ENCODE measurements at places on chromosomes 4 and X. TPM values are rescaled to one million over a fixed set of nuclear protein-coding genes. Genes with fewer than 3 reads are reported as not detected.

DNA sequence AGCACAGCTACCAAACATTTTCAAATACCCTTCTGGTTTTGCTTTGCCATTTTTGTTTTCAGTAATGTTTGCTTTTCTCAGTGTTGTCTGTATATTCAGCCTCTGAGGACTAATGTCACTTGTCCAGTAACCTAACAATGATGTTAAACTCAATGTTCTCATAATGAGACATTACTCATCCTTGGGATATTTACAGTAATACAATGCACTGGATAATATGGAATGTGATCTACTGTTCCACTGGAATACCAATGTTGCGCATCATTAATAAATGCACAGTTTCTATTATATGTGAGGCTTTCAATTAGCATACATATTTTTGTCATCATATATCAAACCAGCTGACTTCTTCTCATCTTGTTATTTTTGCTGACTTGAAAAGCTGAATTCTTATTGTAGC, 259.1 kb downstream of the SH2D1A start:
- DNase-seq: no peak

DNA sequence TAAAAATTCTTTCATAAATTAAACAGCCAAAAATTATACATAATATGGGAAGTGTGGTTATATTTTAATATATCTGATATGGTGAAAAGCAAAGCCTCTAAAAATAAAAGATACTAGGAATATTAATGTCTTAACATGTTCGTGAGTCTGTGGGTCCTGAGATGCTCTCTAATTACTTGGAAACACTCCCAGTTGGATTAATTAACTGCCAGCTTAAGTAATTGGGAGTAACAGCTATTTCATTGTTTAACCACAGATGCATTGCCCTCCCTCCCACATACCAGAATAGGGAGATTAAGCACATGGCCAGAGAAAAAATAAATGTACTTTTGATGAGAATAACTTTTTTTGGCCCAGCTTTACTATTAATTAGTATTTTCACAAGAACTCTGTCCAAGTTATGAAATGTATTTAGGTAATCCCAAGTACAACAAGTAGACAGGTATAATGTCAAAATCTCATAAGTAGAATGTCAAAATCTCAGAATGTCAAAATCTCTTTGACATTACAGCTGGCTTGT, 79.7 kb downstream of the BTC start:
- no peak for DNase-seq

DNA sequence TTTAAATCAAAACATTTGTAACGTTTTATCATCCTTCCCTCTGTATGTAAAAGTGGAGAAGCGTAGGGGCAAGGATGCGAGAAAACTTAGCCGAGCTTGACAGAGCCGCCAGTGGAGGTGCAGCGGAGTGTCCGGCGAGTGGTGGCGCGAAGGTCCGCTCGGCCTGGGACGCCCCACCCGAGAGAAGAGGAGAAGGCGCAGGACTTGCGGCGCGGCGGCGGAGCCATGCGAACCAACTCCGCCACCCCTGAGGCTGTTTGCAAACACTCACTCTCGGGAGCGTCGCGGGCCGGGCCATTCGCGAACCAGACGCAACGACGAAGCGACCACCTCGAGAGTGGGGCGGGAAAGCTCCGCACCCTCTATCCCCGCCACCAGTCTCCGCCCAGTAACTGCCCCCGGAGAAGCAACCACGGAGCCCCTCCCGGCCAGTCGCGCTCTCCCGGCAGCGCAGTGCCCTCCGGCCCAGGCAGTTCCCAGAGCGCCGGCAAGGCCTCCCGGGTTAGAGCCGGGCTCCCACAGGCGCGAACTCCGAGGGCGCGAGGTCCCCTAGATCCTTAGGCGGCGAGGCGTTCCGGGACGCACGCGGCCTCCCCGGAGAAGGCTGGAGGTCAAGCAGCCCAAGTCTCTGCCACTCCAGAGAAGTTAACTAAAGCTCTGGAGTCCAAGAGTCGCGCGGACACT, 2.3 kb upstream of the MAB21L2 start:
- DNase-seq: no peak

DNA sequence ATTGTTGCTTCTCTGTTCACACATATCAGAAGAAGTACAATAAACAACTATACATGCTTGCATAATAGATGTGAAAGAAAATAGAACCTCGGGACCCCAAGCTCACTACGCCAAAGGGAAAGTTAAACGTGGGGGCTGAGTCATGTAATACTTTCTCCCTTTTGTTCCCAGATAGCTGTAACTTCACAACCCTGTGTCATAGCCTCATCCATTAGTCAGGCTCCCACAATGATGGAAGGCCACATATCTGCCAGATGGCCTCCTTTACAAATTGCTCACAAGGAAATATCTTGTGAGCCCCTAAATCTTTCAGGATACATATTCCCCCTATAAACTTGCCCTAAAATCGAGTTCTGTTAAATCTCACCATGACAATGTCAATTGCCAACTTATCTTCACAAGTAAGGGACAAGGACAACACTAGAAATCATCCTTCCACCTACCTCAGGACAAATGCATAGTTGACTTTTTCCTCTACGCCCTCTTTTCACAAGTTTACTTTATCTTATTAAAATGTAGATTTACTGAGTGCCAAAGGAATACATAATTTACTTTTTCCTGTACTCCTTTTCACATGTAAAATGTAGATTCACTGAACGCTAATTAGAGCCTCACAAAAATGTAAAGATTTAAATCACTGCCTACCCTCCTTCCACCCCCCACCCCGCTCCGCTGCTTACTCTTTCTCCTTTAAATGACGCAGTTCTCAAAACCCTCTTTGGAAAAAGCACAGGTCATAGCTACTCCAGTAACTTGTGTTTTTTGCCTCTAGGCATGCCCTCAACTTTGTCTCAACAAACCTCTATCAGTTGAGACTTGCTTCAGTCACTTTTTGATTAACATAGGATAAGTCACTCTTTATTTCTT, 477.1 kb downstream of the DTHD1 start:
- no peak for DNase-seq

DNA sequence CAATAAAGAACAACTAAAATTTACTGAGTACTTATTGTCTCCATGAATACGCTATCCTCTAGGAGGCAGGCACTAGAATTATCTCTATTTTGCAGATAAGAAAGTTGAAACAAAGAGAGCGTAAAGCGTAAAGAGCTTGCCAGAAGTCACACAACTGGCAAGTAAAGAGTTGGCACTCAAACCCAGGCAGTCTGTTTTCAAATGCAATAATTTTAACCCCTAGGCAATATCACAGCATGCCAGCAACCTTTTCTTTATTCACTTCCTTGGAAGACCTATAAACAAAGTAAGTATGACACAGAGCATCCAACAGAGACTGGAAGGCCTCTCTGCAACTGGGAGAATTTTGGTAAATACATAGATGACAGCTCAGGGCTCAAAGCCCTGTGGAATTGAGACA, 23.2 kb upstream of the AMELX start:
- DNase-seq: no peak

DNA sequence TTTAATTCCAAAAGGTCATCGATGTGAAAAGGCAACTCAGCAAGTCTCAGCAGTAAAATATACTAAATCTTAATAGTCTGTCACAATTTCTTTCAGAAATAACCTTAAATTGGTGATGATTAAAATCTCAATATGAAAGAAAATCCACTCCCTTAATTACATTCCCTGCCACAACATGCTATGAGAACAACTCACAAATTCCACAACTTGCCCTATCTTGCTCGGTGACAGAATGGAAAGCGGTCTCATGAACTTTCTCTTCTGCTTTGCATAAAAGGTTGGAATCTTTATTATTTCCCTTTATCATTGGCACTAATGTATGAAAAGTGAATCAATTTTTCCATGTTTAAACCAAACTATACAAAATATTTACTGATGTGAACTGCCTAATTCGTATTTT, 380.8 kb downstream of the TMA16 start:
- peak; percentile 69 for DNase-seq

- DNase-seq: no peak
Measured at GRCh38 chr4:186009976-186010375, 59.0 kb upstream of the TLR3 start.

GRCh38 chrX:109928596-109929335, 74.1 kb upstream of the TMEM164 start:
- DNase-seq: no peak

DNA sequence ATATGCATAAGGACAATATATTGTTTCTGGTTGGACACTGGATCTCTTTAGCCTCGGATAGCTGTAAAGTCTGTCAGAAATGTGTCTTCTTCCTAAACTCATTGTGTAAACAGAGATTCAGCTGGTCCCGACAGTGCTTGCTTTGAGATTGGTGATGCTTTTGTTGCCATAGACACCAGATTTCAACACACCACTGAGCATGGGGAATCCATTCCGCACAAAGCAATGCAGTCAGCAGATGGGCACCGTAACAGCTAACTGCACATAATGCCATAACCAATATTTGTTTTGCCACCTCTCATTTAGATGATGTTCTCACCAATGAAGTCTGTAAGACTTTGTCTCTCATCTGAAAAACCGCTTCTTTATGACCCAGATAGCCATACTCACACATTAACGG, 33.3 kb upstream of the FAM47C start:
- DNase-seq: no peak

- peak; percentile 20 for DNase-seq
Measured at GRCh38 chr4:119139311-119139710, 3.7 kb downstream of the MYOZ2 start.

DNA sequence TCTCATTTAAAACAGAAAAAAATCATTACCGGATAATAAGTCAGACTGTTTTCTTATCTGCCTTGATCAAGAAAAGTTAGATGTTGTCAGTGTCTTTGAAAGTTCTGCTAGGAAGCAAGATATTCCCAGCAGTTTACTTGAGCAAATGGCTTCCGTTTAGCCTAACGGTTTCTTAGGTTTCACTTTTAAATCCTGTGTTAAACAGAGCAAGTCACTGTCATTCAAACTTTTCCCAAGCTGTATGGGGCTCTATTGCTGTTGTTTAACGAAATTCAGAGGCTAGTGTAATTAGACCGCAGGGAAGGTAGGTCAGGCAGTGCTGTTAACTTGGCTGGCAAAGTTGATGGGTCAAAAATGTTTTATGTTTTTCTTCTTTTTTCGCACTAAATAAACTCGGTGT, 80.3 kb upstream of the NEIL3 start:
- DNase-seq: no peak

DNA sequence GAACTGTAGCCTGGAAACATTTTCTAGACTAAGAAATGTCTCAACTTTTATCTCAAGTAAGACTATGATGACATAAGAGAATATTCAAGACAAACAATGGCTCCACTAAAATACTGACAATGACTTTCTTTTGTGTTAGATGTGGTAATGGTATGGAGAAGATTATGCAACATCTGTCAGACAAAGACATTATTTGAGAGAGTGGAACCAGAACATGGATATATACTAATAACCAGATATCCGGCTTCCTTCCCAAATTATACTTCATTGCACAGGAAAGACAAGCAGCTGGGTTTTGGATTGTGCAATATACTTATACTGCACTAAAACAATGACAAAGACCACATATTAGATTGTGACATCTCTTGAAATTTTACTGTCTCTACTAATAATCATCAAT, 290.8 kb upstream of the GIMD1 start:
- DNase-seq: peak; percentile 69

GRCh38 chrX:7252013-7252610, 104.2 kb upstream of the PUDP start:
- peak; percentile 57 for DNase-seq

- no peak for DNase-seq
Measured at GRCh38 chr4:15060213-15060612, 57.9 kb downstream of the CPEB2 start.

- DNase-seq: peak; percentile 45
Measured at GRCh38 chr4:110510955-110511544, 35.1 kb downstream of the ENPEP start.

- peak; percentile 40 for DNase-seq
Measured at GRCh38 chr4:106329041-106329618, 12.8 kb downstream of the AIMP1 start.

DNA sequence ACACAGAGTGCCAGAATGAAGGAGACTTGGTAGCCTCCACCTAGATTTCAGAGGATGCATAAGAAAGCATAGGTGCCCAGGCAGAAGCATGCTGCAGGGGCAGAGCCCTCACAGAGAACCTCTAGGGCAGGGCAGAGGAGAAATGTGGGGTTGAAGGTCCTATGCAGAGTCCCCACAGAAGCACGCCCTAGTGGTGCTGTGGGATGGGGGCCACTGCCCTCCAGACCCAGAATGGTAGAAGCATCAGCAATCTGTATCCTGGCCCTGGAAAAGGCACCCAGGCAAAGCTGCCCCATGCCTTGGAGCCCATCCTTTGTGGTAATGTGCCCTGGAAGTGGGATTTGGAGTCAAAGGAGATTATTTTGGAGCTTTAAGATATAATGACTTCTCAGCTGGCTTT, 992.9 kb upstream of the PABPC4L start:
- no peak for DNase-seq

- DNase-seq: no peak
Measured at GRCh38 chr4:121811122-121811521, 10.0 kb downstream of the EXOSC9 start.

GRCh38 chr4:111798840-111799239, 346.4 kb upstream of the FAM241A start:
- DNase-seq: no peak

DNA sequence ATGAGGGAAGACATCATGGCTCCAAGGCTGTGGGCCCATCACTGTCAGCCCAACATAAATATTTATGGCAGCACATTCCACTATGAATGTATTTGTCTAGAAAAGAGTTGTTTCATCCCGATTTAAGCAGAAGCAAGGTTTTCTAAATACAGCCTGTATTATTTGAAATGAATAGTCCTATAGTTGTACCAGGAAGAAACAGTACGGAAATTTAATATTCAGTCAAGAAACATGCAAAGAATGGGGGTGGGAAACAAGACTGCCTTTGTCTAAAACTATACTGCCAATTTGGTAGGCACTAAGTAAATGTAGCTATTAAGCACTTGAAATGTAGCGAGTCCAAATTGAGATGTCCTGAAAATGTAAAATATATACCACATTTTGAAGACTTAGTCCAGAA, 69.1 kb downstream of the MOSPD2 start:
- no peak for DNase-seq

GRCh38 chr4:143653031-143653430, 47.4 kb downstream of the FREM3 start:
- no peak for DNase-seq

- no peak for DNase-seq
Measured at GRCh38 chr4:11051181-11051580, 366.6 kb upstream of the CLNK start.

DNA sequence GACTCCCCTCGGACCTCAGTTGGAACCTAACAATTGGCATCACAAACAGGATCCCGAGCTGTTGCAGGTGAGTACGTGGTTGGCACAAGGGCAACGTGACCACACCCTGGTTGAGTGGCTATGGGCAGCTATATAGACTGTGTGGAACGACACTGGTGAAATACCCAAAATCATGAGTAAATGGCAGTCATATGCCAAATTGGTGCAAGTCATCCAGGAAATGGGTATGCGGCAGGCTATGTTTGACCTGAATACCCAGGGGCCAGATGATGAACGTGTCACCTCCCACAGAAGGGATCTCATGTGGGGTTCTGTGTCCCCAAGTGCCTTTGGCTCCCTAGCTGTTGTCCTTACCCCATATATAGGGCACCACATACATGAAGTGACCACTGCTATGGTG, 53.2 kb upstream of the CCDC149 start:
- no peak for DNase-seq

GRCh38 chr4:82777857-82778525, 20.6 kb downstream of the SCD5 start:
- DNase-seq: no peak

The GAGE2A gene
- polyA plus RNA-seq: not detected

The ATP1B4 gene
- polyA plus RNA-seq: not detected

The LGI2 gene
- not detected for polyA plus RNA-seq

The PKD2 gene
- 13.3 TPM for polyA plus RNA-seq

The DDIT4L gene
- 0.02 TPM for polyA plus RNA-seq

The ETDB gene
- polyA plus RNA-seq: not detected

The FAM9B gene
- not detected for polyA plus RNA-seq

The ANK2 gene
- polyA plus RNA-seq: 0.69 TPM

The STBD1 gene
- 3.1 TPM for polyA plus RNA-seq

The SSX2 gene
- not detected for polyA plus RNA-seq

The SSX2B gene
- polyA plus RNA-seq: not detected
